ENCODE measurements at places on chromosomes 7 and 10. TPM values are rescaled to one million over a fixed set of nuclear protein-coding genes. Genes with fewer than 3 reads are reported as not detected.

Gene CPN1
- polyA plus RNA-seq: 0.29 TPM

Gene TMEM130
- polyA plus RNA-seq: 0.35 TPM

Gene TAS2R41
- not detected for polyA plus RNA-seq

Gene TMEM178B
- polyA plus RNA-seq: 1.1 TPM

Gene C10orf62
- not detected for polyA plus RNA-seq

Gene OLAH
- polyA plus RNA-seq: not detected

Gene SPAM1
- polyA plus RNA-seq: not detected

Gene WNT16
- not detected for polyA plus RNA-seq

Gene EMX2
- not detected for polyA plus RNA-seq

Gene SPDYE5
- polyA plus RNA-seq: not detected

Gene MYH16
- 0.32 TPM for polyA plus RNA-seq

Gene INA
- 20.9 TPM for polyA plus RNA-seq

Gene DGKB
- not detected for polyA plus RNA-seq

Gene HOGA1
- 3.5 TPM for polyA plus RNA-seq

Gene SPDYE16
- polyA plus RNA-seq: not detected

Gene FOXI2
- not detected for polyA plus RNA-seq

Gene ADRA2A
- not detected for polyA plus RNA-seq

Gene AQP1
- 0.50 TPM for polyA plus RNA-seq

Gene LRGUK
- polyA plus RNA-seq: 0.21 TPM

Gene OSBPL3
- 10.9 TPM for polyA plus RNA-seq

Gene CHST12
- 12.0 TPM for polyA plus RNA-seq

Gene ASB10
- polyA plus RNA-seq: not detected

Gene SNX10
- 5.5 TPM for polyA plus RNA-seq

Gene ADAM22
- polyA plus RNA-seq: 0.29 TPM

Gene SEC24C
- 52.6 TPM for polyA plus RNA-seq

Gene GALNT11
- polyA plus RNA-seq: 24.6 TPM

Gene COG5
- polyA plus RNA-seq: 27.2 TPM

Gene PTPN20
- 3.9 TPM for polyA plus RNA-seq

Gene NPFFR1
- polyA plus RNA-seq: not detected

Gene KLF14
- not detected for polyA plus RNA-seq

Gene PSPH
- 60.7 TPM for polyA plus RNA-seq

Gene SFRP5
- polyA plus RNA-seq: 1.2 TPM

Gene EIF5AL1
- 1.5 TPM for polyA plus RNA-seq

Gene PLEKHA8
- 6.6 TPM for polyA plus RNA-seq

Data from A549 (cell line).